ENCODE measurements at places on chromosomes 12 and 14. TPM values are rescaled to one million over a fixed set of nuclear protein-coding genes. Genes with fewer than 3 reads are reported as not detected.
A peak's percentile ranks its signal among the peaks of the same experiment; 100 is the strongest.

LRP6 gene
- 10.2 TPM for total RNA-seq

- no peak for DNase-seq
These were observed 116.7 kb downstream of the TMTC1 start for GRCh38 chr12:29667011-29667410.

DNA sequence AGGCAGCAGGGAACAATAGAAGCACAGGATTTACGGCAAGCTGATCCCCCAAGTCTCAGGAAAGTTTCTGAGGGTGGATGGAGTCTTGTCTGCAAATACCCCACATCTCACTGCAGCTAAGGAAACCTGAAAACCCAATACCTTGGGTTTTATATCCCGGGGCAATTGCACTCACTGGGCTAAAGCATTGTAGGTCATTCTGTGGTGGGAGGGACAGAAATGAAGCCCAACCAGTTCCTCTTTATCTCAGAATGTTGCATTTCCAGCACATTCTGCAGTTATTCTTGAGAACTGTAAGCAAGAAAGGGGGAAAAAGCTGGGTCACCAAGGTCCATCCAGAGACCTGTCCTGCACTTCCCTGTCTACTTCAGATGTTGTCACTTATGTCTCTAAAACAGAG lies 39.8 kb downstream of the C12orf42 start:
- DNase-seq = no peak

DNA sequence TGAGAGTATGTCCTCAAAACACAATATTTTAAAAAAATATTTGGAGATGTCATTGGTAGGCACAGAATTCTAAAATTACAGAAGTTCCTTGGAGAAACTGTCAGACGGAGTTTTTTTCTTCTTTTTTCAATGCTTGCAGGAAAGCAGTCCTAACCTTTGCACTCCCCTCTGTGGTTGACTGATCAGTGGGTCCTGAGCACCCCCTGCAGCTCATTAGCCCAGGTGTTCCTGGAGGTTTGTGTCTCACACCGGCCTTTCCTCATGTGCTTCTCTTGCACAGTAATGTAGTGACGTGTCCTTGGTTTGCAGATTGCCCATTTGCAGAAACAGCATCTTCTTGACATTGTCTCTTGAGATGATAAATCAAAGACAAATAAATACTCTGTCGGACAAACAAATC lies 513.0 kb downstream of the TMEM121 start:
- DNase-seq = no peak

GRCh38 chr12:116282371-116283286 lies 5.1 kb upstream of the MED13L start:
- DNase-seq = no peak

SLC25A29 gene
- 9.6 TPM for total RNA-seq

GRCh38 chr12:50984586-50985298 lies 32.4 kb downstream of the HIGD1C start:
- no peak for DNase-seq

DNA sequence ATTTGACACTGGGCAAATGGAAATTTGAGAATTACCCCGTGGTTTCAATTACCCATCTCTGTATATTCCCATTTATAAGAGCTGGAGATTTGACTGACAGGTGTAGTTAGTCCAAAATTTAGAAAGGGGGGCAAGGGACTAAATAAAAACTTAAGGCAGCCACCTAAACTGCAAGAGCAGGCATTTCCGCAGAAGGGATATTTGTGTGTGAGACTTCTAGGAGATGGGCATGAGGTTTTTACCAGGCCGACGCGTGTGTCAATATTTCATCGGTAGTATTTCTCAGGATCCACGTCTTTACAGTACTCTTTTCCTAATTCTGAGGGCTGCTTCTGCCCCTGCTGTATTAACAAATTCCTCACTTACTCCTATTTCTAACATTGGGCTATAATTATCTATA lies 1.4 kb downstream of the FAR2 start:
- no peak for DNase-seq

KRT6C gene
- not detected for total RNA-seq

GRCh38 chr14:37948266-37948665 lies 259.4 kb upstream of the SSTR1 start:
- DNase-seq = no peak

GRCh38 chr14:49194067-49194466 lies 392.1 kb downstream of the RPS29 start:
- DNase-seq = peak; percentile 81

Data from MG63 (cell line).